ENCODE measurements at places on chromosomes 12 and 14.

- peak; percentile 52 for DNase-seq
Observed at GRCh38 chr12:10130042-10130441, at the start of gene CLEC7A. CLEC7A (minus strand) TSS chr12:10130199; CDS start chr12:10130082, 117 bp downstream.

DNA sequence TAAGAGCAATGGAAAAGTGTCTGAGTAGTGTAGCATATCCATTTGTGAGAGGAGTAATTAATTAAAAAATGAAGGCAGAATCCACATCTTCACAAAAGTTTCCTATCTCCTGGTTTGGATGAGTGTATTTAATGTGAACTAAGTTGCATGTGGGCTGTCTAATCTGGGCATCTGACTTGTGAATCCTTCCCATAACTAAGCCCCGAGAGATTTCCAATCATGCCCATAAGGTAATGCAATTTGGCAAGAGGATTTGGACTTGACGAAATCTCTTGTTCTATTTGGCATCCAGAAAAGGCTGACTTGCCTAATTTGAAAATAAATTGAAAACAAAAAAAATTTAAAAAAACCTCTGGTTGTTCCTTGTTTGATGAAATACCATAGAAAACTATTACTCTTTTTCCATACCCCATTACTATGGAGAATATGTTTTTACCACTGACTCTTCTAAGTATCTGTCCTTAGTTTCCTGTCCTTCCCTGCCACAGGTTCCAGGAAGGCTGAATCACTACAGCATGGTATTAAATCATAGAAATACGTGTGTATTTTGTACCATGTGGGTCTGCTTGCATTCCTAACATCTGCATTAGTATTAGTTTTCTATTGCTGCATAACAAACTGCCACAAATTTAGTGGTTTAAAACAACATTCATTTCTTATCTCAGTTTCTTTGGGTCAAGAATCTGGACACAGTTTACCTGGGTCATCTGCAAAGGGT, 48.4 kb downstream of the ETV6 start:
- no peak for DNase-seq

- DNase-seq: peak; percentile 7
Observed at GRCh38 chr14:84591827-84592445, 938.0 kb upstream of the FLRT2 start.

DNA sequence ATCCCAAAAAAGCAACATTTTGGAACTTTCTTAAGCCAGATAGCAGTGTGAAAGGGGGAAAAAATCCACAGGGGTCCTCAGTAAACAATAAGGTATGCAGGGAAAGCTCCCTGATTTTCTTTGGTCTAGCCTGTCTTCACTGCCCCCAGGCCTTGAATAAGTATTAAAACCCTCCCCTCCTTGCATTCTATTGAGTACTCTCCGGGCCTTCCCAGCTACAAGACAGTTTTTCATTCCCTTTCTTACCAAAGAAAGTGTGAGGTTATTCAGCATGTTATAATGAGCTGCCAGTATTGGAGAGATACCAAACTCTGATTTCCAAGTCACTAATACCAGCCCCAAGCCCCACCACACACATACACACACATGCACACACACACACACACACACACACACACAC, 59.8 kb upstream of the KIF21A start:
- DNase-seq: no peak

GRCh38 chr14:59360923-59361794, 104.0 kb downstream of the GPR135 start:
- peak; percentile 96 for DNase-seq

- no peak for DNase-seq
Observed at GRCh38 chr12:51871126-51871525, 16.8 kb upstream of the ANKRD33 start.

- peak; percentile 17 for DNase-seq
Observed at GRCh38 chr12:105462831-105463230, 132.3 kb downstream of the C12orf75 start.

- DNase-seq: peak; percentile 76
Observed at GRCh38 chr14:103521438-103521950, 1.1 kb downstream of the CKB start.

GRCh38 chr14:100442036-100442435, 118.9 kb downstream of the SLC25A47 start:
- DNase-seq: no peak

DNA sequence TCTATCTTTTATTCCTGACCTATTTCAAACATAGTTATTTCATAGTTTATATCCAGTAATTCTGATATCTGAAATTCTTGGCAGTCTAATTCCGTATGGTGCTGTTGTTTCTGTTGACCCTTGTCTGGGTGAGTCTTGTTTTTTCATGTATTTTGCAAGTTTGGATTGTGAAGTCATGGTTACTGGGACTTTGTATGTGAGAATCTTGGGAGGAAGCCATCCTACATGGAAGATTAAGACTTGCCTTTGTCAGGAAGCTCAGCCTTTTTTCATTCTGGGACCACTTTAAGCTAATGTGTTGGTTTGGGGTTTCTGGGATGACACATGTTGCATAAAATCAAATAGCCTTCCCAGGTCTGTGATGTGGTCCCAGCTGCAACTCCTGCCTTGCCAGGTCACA, 191.6 kb upstream of the E2F7 start:
- no peak for DNase-seq

DNA sequence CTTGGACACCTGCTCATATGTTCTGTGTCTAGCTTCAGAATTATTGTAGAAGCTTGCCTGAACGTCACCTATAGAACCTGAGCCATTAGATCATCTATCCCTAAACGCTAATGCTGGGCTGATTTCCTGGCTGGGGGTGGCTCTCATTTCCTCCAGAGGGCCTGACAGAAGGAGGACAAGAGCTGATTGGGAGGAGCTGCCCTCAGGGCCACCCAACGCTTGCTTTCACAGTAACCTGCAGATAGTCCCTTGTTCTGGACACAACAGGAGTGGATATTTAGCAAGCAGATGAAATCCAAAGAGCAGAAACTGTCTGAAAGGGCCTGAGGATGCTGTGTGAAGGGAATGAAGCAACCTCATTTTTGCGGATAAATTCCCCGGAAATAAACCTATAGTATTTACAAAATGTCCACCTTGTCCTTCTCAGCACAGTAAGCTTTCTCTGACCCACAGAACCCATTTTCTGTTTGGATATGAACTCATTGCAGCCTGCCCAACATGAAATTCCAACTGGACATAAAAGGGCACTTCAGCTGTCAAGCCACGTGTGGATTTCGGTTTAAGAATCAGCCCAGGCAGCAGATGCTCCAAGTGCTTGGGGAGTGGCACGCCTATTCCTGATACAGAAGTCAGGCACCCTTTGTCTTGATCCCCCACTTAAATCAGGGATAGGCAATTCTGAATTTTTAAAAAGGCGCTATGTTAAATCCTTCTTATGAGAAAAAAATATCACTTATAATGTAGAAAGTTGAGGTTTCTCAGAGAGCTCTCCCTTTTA, 32.8 kb upstream of the TUBA1C start:
- DNase-seq: no peak

DNA sequence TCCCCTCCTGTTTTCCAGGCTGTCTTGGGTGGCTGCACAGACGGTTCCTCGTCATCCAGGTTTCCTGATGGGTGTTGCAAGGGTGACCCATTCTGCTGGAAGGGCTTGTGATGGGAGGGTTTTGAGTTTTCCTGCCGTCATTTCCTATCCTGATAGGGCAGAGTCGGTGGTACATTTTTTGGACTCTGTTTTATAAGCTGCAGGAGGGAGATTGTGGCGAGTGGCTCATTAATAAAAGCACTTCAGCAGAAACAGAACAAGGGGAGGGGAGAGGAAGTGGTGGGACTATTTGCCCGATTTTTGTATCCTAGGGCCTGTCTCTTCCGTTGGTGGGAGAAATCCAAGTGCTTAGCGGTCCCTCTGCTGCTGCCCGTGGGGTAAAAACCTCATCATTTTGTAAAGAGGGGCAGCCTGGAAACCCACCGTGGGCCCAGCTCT, 40.0 kb downstream of the TSPAN9 start:
- DNase-seq: no peak

GRCh38 chr12:89779090-89779489, 70.5 kb upstream of the ATP2B1 start:
- no peak for DNase-seq

DNA sequence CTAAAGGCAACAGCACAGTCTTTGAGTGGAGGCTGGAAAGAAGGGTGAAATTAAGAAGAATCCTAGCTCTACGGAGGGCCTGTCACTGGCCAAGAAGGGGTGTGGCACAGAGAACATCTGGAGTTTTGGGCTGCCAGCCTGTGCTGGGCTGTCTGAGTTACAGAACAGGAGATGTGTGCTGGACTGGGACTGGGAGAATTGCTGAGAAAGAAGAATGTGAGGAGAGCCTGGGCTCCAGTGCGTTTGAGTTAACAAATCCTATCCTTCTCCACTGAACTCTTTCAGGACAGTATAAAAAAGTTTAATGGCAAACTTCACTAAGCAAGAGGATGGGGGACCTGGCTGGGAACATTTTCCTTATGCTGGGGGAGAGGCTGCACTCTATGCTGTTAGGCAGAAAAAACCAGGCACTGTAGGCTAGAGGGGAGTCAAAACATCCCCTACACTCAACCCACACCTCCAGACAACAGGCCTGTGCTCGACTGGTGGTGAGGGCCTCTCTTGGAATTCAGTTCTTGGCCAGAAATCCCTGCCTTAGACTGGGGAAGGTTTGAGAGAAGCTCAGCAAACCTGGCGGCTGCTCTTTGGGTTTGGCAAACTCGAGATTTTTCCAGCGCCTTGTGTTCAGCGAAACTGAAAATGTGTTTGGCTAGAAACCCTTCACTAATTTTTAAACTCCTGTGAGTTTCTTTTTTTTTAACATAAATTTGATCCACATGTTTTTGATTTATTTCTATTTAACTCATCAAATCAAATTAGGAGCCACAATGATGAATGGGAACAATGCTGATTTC, 217.3 kb downstream of the MON2 start:
- no peak for DNase-seq

GRCh38 chr14:22579236-22579635, 9.8 kb downstream of the DAD1 start:
- DNase-seq: peak; percentile 13

GRCh38 chr14:89258728-89259273, 158.2 kb downstream of the FOXN3 start:
- DNase-seq: no peak

- DNase-seq: no peak
Observed at GRCh38 chr14:89037065-89037464, 212.6 kb downstream of the TTC8 start.

- DNase-seq: no peak
Observed at GRCh38 chr14:35471803-35472202, 62.2 kb upstream of the INSM2 start.

- DNase-seq: no peak
Observed at GRCh38 chr14:67510836-67511235, 22.3 kb upstream of the PLEKHH1 start.

DNA sequence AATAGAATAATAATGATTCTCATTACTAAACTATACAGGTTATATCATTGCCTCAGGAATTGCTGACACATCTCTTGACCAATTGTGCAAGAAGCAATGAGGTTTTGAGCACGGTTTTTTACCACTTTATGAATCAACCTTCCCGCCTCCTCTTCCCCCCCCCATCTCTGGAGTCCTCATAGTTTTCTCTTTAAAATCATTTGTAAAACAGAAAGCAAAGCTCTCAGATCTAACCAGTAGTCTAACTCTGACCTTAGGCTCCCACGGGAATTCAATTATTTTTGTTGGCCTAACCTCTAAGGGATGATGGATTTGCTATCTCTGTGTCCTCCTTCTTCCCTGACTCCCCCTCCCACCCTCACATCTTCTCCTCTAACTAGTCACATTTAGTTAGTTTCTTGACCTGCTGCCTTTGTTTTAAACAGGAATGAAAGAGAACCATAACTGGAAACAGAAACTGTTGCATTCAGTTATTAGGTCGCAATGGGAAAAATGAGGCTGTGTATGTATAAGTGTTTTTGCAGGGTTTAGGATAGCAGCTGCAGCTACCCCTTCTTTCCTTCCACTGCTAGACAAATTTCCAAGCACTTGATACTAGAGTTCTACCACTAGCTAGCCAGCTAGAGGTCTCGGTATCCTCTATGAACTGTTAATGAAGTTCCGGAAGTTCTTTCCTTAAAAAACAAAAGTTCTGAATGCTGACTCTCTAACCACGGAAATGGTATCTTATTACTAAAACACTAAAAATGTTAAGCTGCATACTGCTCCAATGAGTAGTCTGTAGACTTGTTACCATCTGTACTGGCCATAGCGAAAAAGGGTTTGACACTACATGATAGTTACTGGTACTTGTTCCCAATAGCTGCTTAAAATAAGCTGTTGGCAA, 65.4 kb downstream of the TAOK3 start:
- DNase-seq: no peak

DNA sequence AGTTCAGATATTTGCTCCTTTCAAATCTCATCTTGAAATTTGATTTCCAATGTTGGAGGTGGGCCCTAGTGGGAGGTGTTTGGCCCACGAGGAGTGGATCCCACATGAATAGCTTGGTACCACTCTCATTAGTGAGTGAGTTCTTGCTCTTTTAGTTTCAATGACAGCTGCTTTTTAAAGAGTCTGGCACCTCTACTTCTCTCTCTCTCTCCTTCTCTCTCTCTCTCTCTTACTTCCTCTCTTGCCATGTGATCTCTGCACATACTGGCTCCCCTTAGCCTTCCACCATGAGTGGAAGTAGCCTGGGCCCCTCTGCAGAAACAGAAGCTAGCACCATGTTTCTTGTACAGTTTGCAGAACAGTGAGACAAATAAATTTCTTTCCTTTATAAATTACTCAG, 25.1 kb downstream of the GPR65 start:
- DNase-seq: no peak

GRCh38 chr12:67506739-67507138, 141.8 kb upstream of the DYRK2 start:
- DNase-seq: no peak

DNA sequence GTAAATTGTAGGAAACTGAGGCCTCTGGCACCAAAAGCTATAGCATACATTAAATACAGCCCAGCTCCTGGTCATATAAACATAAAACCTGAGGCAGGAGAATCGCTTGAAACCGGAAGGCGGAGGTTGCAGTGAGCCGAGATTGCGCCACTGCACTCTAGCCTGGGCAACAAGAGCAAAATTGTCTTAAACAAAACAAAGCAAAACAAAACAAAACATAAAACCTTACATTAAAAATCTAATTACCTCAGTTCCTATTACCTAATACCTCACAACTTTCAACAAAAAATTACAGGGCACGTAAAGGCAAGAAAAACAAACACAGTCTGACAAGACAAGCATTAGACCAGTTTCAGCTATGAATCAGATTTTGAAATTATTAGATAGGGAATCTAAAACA, 36.7 kb downstream of the TMEM116 start:
- DNase-seq: no peak

Measured in DMS53 (cell line).